ENCODE measurements at places on chromosomes 7 and 10.

- no peak for DNase-seq
These were observed 19.8 kb downstream of the AGK start for GRCh38 chr7:141571059-141571458.

DNA sequence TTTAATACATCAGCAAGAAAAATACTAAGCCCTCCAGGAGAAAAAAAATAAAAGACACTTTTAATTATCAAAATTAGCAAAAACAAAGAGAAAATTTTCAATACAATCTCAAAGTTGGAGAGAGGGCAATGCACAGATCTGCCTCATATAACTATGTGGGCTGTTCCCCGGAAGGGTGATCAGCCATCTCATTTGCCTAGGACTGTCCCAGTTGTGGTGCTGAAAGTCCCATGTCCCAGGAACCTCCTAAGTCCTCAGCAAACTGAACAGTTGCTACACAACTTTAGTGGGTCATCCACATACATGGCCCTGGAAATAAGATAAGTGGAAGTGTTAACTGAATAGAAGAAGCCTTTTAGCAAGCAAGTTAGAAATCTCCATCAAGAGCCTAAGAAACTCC is 14.4 kb downstream of the CFAP70 start:
- DNase-seq: no peak

GRCh38 chr7:84191842-84192241 is 2.7 kb downstream of the SEMA3A start:
- no peak for DNase-seq

- no peak for DNase-seq
These were observed 145.7 kb downstream of the EGFR start for GRCh38 chr7:55164527-55164926.

DNA sequence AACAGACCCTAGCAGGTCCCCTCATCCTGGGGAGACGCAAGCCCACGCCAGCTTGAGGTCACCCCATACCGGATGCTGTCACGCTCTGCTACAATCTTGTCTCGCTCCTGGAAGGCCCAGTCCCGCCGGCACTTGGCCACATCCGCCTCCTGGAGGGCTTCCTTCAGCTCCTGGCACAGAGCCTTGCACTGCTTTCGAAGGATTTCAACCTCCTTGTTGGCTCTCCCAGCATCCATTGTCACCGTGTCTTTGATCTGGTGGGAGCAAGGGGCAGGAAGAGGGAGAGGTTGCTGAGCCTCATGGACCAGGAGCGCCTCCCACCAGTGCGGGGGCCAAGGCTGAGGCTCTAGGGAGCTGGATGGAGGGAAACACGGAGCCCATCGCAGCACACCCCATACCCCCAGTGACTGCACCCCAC is 90.9 kb downstream of the DLG5 start:
- peak; percentile 62 for DNase-seq

GRCh38 chr10:132571650-132572544 is 34.3 kb downstream of the INPP5A start:
- DNase-seq: peak; percentile 79

DNA sequence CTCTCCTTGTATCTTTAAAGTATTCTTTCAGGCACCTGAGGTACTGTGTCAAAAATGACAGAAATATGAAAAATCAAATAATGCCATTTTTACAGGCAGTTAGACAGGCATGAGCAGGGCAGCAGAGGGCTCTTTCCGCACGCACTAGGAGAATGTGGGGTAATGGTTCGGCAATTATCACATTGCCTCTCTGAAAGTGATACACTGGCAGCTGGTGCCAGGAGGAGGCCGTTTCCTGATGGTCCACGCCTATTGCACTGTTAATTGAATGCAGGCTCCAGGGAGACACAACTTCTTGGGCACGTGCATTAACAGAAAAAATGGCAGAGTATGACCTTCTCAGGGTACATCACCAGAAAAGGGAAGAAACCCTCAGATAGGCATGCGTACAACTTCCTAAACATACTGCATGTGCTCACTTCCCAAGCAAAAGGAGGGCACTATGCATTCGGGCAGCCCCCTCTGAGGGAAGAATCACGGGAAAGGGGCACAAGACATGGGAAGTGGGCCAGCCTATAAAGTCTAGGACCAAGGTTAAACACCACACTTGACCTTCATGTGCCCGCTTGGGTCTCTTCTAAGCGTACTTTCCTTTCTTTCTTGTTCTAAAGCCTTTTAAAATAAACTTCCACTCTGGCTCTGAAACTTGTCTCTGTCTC is 161.7 kb downstream of the TNS3 start:
- no peak for DNase-seq

GRCh38 chr7:103580031-103580430 is 134.0 kb upstream of the SLC26A5 start:
- no peak for DNase-seq

DNA sequence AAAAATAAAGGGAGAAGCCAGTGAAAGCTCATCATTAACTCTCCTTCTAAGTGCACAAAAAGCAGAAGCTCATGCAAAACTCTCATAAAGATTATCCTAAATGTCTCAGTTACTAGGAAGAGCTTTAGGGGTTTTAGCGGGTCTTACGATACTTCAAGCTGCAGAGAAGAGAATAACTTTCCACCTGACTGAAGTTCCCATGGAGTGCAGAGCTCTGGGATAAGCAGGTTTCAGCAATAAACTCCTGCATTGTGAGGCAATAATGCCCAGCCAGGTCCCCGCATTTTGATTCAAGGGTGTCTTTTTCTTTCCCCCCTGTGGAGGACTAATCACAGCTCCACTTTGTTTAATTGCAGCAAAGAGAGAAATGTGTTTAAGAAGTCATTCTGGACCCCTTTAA is 241.9 kb upstream of the SP8 start:
- DNase-seq: no peak

- DNase-seq: no peak
These were observed 90.3 kb downstream of the FAM204A start for GRCh38 chr10:118251791-118252190.

- DNase-seq: peak; percentile 77
These were observed 154.7 kb downstream of the ANK3 start for GRCh38 chr10:60235001-60235400.

DNA sequence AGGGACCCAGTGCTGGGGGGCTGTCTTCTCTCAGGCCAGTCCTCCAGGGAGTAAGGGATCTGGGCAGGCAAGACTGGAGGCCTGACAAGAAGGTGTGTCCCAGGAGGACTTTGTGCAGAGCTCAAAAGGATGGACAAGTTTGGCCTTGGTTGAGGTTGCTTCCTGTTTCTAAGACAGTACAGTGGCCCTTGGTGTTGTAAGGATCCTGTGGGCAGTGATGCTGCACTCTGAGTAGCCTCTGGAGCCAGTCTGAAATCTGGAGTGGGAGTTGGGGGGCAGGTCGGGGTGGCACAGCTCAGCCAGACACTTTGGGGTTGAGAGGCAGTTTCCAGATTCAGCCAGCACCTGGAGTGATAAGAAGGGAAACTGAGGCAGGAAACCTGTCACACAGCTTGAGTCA is 139.2 kb upstream of the ZMIZ1 start:
- DNase-seq: no peak

DNA sequence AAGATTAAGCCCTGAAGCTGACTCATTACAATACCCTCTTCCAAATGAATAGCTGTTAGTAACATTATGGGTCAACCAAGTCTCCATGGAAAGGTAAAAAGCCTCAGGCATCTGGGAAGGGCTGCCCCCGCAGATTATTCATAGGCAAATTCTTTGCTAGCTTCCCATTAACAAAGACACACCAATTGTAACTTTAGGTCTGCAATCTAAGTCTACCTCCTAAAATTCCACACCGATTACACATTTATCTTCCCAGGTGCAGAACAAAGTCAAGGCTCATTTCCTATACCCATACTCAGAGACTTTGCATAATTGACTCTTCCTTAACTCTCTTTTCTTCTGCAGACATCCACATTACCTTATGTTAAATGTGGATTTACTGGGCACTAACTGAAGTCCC is 826.3 kb upstream of the MBL2 start:
- no peak for DNase-seq

GRCh38 chr7:33650828-33651227 is 254.5 kb upstream of the BMPER start:
- no peak for DNase-seq

DNA sequence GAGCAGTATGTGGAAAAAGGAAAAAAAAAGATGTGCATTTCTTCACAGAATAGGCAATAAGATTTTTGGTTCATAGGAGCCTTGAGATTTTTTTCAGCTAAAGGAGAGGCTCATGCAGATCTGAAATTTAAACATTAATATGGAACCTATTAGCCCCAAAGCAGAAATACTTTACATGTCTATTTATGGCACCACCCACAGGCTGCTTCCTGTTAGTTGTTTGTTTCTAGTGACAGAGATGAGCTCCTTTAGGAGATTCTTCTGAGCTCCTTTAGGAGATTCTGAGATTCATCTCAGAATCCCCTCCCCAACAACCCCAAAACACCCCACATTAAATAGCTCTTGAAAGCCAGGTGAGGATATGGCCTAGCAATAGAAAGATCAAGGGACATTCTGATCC is 27.9 kb upstream of the HPS1 start:
- DNase-seq: no peak

- DNase-seq: no peak
These were observed 254.8 kb upstream of the ZNF32 start for GRCh38 chr10:43903451-43903850.

Data from fibroblast of pulmonary artery (primary cell).